Cortex of kidney (tissue), 1 donor: ENCODE measurements at places on chromosomes 3 and 15.

- DNase-seq, result no peak
Measured at GRCh38 chr3:170520996-170521395, 64.9 kb downstream of the SLC7A14 start.

DNA sequence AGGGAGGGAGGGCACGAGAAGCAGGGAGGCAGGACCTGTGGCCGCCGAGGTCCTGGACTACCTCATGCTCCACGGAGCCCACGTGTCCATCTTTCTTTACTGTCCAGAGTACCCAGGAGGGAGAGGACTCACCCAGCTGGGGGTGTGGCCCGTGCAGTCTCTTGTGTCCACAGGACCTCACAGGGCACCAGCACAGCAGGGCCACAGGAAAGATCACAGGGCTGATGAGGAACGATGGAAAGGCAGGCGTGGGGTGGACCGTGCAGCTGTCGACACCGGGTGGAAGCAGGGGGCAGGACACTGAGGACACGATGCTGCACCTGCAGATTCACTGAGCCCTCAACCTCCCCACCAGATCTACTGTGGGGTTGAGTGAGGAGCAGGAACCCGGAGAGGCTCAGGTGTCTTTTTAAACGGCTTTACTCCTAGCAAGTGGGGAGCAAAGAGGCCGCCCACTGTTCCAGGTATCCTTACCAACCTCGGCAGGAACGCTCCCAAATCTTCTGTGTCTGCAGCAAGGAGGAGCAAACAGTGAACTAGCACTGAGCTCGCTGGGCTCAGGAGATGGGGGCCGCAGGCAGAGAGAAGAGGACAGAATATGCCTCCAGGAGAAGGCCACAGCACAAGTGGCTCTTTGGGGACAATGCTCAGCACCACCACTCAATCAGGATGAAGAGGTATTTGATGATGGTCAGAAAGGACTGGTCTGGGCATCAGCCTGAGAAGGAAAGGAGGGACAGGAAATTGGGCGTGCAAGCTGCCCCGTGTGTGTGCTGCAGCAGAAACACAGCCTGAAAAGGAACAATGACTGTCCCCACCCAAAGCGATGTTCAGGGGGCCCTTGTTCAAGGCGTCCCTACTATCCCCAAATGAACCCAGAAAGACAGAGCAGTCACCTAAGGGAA is 198.8 kb downstream of the XXYLT1 start:
- no peak for DNase-seq

GRCh38 chr3:25037049-25037547 is 391.0 kb upstream of the RARB start:
- no peak for DNase-seq

DNA sequence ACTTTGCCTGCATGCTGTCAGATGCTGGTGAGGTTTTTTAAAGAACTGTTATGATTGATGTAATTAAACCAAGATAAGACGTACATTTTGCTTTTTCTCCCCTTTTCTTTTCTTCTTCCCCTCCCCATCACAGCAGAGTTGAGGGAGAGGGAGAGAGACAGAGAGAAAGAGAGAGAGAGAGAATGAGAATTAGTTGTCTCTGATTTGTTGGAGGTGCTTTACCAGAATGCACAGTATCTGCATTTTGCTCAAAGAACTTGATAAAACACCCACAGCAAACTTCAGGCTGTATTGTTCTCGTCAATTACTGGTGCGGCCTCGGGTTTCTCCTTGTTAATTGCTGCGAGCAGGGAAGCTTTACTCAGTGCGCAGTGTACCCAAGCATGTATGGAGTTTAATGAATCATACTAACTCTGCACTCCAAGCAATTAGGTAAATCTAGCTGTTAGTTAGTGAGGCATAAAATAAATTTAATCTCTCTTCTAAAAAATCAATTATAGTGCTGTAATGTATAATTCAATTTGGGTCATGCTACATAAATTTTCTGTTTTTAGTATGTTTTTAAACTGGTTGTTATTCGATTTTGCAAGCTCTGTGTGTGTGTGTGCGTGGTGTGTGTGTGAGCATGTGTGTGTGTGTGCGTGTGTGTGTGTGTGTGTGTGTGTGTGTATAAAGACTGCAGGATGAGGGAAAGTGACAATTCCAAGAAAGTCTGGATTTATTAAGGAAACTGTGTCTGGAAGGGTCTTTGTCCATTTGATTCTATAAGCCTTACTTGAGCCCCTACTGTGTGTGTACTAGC is 273.4 kb downstream of the TLE3 start:
- DNase-seq, result no peak

- DNase-seq, result no peak
Measured at GRCh38 chr3:29408676-29409075, 127.8 kb downstream of the RBMS3 start.

DNA sequence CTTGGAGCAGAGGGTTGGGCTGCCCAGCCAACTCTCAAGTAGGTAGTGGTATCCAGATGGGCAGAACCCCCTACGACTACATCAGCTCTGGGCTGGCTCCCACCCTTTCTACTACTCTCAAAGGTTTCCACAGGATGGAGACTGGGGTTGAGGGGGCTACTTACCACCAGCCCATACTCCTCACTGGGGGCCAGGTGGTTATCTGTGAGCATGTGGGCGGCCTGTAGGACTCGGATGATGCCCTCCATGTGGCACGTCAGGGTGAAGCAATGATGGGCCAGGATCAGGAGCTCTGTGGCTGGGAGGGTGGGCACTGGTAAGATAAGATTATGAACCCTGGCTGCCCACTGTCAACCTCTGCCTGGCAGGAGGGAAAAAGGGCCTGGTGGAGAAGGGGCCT is 33.4 kb downstream of the EIF3J start:
- no peak for DNase-seq

DNA sequence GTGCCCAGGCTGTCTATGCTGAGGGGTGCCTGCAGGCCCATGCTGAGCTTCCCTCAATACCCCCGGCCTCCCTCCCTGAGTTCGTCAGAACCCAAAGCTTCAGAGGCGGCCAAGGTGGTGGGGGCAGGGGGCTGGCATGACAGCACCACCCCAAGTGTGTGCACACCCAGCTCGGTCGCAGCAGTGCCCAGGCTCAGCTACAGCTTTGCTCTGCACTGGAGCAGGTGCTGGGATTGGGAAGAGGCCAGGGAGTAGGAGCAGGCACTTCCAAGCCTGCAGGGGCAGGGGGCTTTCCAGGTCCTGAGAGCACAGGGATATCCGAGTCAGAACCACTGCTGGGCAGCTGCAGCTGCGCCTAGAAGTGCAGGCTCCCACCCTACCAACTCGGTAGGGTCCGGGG is 283.9 kb downstream of the UBE2E2 start:
- DNase-seq, result no peak

DNA sequence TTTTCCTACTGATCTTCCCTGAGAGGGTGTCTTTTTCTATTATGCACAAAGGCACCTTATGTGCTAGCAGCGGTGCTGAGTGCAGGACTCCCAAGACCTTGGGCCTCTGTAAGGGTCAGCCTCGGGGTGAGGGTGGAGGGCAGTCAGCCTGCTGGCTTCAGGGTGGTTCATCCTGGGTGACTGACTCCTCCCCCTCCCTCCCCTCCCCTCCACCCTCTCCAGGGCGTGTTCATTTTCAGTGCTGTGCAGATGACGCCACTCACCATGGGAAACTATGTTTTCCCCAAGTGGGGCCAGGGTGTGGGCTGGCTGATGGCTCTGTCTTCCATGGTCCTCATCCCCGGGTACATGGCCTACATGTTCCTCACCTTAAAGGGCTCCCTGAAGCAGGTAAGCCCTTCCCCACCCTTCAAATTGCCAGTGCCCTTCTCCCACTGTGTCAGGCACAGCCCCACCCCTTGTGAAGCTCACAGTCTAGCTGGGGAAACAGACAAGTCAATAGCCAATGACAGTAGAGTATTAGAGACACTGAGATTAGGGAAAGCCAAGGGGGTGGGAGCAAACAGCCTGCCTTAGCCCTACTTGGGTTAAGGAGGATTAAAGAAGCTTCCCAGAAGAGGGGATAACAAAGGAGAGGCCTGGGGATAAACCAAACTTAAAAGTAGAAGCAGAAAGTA is 41.9 kb downstream of the SLC6A1 start:
- no peak for DNase-seq

- DNase-seq, result no peak
Measured at GRCh38 chr3:138849222-138849940, 14.7 kb upstream of the PIK3CB start.

- no peak for DNase-seq
Measured at GRCh38 chr3:128484404-128485281, 8.4 kb downstream of the GATA2 start.

DNA sequence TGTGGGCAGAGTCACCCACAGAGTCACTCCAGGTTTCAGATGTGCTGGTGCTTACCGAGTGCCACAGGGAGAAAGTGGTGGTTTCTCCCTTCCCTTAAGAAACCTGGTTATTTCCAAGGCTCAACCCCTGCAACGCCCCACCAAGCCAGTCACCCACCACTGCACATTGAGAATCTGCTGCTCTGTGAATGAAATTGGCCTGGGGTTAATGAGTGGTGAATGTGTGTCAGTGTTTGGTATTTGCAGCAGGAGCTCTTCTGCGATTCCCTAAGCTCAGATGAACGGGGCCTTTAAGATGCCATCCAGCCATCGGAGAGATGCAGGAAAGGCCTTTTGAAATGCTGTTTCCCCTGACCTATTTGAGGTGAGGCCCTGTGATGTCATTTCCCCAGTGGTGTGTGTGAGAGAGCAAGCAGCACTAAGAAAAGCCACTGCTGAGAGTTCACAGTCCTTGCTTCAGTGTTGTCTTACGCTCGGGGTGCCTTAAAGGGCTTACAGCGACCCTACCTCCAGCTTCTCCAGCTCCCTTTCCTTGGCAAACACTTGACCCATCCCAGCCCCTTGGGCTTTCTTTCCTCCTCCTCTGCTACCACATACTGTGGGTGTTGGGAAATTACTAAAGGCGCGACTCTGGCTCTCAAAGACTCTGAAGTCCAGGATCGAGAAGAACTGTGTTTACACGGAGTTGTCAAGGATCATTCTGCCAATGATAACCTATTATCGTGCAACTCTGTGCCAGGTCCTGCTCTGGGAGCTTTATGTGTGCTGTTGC is 68.9 kb downstream of the SMAD3 start:
- DNase-seq, result no peak

DNA sequence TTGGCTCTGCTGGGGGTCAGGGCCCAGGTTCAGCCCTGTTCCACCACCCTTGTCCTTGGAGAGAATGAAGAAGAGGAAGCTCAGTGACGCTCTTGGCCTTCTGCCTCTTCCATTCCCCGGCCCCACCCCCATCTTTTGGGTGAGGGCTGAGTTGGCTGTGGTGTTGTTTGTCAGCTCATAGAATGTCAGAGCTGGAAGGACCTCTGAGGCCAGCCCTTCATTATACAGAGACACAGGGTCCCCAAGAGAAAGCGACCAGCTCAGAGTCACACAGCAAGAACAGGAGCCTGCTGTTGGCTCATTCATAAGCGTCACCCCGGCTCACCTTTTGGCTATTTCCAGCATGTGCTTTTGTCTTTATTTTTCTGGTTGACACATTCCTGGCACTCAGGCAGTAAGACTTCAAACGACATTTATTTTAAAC is 68.2 kb downstream of the AAGAB start:
- no peak for DNase-seq

- no peak for DNase-seq
Measured at GRCh38 chr15:42728972-42729371, 8.0 kb downstream of the CDAN1 start.

DNA sequence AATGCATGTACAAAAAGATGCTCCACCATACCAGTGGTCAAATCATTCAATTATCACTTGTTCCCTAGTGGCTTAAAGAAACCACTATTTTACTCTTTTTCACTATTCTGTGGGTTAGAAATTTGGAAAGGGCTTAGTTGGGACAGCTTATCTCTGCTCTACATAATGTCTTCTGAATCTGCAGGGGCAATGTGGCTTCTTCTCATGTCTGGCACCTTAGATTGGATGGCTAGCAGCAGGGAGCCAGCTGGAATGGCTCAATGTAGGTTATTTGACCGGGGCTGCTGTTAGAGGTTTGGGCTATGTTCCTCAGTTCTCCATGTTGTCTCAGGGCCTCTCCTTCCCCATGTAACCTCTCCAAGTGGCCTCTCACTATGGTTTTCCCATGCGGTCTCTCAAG is 57.5 kb upstream of the EPHB1 start:
- no peak for DNase-seq

GRCh38 chr15:101148881-101149664 is 102.8 kb downstream of the CHSY1 start:
- no peak for DNase-seq

DNA sequence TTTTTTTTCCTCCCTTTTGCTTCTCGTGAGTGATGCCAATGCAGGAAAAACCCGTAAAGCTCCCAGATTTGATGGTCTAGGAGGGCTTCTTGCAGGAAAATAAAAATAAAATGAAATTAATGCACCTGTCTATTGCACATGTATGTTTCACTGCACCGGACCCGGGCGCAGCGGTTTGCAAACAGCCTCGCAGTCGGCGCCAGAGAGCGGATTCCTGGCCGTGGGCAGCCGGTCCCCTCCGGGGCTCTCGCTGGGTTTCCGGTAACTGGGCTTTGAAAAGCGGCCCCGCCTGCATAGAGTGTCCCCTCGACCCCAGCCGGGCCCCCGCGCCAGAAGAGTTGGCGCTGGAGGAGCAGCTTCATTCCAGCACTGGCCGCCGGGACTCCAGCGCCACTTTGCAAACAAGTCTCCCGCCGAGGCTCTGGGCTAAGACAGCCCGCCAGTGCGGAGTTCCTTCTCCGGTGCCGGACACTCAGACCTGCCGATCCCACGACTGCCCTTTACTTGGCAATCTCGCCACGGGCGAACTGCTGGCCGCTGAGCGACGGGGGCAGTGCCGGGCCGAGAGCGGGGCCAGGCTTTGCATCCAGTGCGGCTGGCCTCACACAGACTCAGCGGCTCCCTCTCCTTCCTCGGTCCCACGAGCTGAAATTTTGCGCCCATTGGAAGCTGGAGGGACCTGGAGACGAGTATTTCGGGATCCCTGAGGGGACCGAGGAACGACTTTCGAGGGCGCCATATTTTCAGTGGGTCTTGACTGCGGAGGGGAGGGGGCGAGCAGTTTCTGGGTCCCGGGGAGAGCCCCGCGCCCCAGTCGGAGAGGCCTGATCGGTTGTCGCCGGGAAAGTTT is 225.9 kb upstream of the C2CD4B start:
- no peak for DNase-seq

DNA sequence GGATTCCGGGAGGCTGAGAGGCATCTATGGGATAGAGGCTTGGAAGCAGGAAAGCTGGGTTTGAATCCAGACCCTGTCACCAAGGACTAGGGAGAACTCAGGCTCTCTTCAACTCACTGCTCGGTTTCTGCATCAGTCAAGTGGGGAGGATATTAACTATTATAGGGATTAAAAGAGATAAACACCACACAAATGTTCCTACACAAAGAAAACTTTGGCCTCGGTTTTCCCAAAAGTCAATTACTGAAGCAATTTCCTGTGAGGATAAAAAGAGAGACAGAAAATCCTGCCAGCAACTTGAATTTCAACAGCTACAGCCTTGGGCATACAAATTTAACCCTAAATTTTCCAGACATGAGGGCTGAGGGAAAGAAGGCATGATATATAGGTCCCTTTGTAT is 36.0 kb downstream of the ITGB5 start:
- no peak for DNase-seq

GRCh38 chr3:125374501-125374995 is 577 bp downstream of the ZNF148 start:
- no peak for DNase-seq
